ENCODE measurements at places on chromosomes 1 and 21.

DNA sequence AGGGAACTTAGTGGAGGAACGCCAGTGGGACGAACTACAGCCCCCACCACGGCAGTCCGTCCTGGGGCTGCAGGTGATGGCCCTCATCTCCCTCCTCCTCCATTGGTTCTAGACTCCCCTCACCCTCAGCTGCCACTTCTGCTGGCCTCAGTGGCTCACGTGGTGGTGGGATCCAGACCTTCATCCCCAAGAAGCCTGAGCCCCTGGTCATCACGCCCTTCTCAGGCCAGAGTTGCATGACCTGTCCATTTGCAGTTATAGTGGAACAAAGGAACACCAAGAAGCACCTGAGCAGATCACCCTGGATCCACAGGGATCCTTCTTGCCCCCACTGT lies 13.0 kb upstream of the FAM110D start:
- no peak for DNase-seq

GRCh38 chr1:160070243-160071163 lies 543 bp upstream of the KCNJ10 start:
- DNase-seq, result peak; percentile 78

- no peak for DNase-seq
These were observed 120.7 kb downstream of the NGF start for GRCh38 chr1:115217150-115218033.

DNA sequence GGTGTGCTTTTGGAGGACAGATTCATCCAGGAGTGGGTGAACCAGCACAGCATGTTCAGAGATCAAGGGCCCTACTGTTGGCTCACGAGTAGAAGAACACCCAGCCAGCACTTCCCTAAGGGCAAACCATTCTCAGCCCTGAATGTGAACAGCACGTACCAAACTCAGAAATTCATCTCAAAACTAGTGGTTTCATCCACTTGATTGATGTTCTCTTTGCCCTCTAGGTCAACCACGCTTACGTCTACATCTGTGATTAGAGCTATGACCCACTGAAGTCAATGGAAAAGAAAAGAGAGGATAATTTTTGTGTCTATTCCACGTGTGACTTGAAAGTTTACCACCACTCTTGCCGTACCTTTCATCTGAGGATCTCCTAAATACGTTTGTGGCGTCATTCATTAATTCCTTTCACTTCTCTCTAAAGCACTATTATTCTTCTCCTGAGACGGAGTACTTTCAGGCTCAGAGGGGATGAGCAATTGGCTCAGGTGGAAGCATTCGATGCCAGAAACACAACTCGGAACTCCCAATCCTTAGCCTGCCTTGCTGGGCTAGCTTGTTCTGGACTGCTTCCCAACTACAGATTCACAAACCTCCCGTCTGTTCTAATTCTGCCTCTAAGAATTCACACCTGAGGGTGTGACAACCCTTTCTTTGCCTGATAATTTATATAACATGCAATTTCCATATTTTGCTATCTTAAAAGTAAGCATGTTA lies 57.3 kb upstream of the HIVEP3 start:
- DNase-seq, result no peak

DNA sequence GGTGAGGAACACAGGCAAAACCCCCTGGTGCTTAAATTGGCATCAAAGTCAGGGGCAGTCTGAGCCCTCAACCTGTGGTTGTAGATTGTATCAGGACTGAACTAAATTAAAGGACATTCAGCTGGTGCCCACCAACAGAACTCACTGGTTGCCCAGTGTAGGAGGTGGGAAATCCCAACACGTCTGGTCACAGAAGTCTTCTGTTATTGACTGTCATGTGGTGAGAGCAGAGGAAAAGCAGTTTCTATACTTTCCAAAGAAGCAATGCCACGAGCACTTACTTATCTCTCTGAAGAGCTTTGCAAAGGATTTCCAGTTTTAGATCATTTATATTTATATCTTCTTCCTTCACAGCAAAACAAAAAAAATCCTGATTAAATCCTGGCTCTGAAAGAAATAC lies 15.0 kb upstream of the ACTA1 start:
- no peak for DNase-seq

GRCh38 chr21:46545363-46545762 lies 59.5 kb downstream of the S100B start:
- no peak for DNase-seq

- DNase-seq, result no peak
These were observed 2.4 kb downstream of the LSS start for GRCh38 chr21:46226146-46226545.

DNA sequence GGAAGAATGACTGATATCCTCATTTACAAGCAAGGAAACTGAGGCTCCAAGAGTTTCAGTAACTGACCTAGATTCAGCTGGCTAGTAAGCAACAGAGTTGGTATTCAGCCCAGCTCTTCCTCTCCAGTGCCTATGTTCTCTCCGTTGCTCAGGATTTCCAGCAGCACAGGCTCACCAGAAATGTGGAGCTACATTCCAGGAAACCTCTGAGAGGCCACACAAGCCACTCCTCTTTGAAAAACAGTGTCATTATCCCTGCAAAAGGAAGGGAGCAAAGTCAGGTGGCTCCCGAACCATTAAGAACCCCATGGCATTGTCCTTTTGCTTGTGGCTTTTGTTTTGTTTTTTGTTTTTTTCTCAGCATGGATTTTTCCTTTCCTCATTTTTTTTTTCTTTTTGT lies 40.6 kb upstream of the DUSP10 start:
- DNase-seq, result no peak

DNA sequence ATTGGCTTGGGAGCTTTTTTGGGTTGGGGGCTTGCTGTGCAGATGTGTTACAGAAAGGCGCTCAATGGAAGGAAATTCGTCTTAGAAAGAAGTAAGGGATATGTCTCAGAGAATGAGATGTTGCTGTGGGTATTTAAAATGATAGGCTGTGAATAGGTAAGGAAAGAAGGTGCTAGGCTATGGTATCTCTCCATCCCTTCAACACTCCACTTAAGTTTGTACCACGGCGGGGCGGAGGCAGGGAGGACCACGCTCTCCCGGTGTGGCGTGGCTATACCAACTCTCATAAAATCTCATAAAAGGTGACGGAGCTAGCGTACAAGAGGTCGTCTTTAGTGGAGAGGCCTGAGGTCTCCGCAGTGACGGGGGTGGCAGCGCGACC lies 305 bp upstream of the RPS6KC1 start:
- no peak for DNase-seq

DNA sequence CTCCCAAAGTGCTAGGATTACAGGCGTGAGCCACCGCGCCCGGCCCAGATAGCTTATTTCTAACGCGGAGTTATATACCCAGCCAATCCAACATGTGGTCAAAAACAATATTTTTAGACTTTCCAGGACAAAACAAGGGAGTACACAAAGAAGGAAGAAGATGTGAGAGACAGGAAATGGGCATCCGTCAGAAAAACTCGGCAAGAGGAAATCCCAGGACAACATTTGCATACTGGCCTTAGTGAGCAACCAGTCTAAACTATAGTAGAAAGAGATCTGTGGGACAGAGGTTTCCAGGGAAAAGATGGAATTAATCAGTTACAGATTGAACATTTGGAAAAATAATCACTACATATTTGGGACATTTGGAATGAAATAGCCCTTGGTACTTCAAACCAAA lies 11.4 kb downstream of the ARMH1 start:
- no peak for DNase-seq

DNA sequence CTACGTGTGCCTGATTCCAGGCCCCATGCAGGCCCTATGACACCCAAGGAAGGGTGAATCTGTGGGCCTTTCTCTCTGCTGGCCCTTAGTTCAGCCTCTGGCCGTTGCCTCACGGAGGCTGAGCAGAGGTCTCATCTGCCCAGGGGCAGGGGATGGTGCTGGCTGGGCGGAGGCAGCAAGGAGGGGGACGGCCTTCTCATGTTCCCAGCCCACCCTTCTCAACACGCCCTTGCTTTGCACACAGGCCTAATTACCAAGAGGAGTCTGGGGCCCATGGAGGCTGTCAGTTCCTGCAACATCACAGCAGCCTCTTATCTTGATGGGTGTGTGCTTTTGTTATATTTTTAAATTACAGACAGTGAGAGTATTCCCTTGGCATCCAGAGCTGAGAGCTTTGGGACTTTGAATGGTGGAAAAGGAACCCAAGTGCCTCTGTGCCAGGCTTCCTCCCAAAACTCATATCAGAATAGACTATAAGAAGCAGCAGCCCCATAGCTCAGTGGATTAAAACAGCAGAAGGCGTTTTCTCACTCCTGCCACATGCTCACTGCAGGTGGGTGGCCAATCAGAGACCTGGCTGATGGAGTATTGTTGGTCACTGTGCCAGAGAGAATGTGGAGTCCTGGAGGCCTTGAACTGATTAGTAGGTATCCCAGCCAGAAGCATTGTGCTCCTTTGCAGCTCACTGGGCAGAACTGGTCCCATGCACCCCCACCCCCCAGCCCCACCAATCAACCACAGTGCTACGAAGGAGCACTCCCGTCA lies 164.9 kb downstream of the CAMTA1 start:
- no peak for DNase-seq

- no peak for DNase-seq
These were observed 155.5 kb downstream of the BACH1 start for GRCh38 chr21:29454179-29454578.

DNA sequence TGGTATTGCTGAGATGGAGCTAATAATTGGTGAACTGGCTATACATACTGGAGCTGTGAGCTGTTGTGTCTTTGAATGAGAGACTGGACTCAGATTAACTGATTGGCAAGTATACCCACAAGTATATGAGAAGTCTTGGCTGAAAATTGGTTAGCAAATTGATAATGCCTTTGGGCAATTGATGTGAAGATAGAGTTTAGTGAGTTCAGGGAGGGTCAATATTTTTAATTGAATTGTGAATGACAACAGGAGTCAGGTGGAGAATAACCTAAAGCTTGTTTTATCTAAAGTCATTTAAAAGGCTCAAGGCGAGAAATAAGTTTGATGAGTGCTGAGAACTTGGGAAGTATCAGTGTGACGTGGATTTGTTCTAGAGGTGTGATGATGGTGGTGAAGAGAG lies 27.5 kb downstream of the NCAM2 start:
- DNase-seq, result no peak

- no peak for DNase-seq
These were observed 102.3 kb upstream of the TMPRSS2 start for GRCh38 chr21:41610042-41610839.

- DNase-seq, result peak; percentile 73
These were observed 12.9 kb upstream of the PHLDA3 start for GRCh38 chr1:201481761-201482493.

GRCh38 chr21:16239659-16240265 lies 510.0 kb downstream of the USP25 start:
- DNase-seq, result no peak

- DNase-seq, result no peak
These were observed 91.1 kb downstream of the DMRTB1 start for GRCh38 chr1:53550201-53550741.

DNA sequence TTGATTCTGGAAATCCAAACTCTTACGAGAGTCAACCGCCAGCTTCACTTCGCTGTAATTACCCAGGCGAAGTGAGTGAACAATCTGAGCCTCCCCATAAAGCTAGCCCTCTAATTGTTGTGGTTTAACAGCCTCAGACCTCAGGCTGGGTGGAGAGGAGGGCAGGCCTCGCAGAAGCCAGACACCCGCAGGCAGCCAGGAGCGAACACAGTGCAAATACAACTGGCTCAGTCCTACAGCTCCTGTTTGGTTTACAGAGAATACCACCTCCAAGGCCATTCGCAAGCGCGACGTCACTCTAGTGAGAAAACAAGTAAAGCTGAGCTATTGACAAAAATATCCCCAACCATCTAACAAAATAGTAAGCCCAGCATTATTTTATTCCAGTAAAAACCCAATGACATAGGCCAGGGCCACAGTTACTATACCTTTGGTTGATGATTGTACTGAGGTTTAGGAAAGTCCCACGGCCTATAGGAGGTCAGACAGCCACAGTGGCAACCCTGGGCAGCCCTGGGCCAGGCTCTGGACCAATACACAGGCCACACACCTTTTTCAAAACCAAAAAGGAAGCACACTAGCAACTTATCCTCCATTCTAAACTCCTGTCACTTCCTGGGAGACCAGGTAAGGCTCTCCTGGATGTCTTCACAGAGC lies 163.3 kb downstream of the ETS2 start:
- DNase-seq, result no peak

GRCh38 chr1:32465578-32465933 lies 684 bp downstream of the ZBTB8B start:
- no peak for DNase-seq

DNA sequence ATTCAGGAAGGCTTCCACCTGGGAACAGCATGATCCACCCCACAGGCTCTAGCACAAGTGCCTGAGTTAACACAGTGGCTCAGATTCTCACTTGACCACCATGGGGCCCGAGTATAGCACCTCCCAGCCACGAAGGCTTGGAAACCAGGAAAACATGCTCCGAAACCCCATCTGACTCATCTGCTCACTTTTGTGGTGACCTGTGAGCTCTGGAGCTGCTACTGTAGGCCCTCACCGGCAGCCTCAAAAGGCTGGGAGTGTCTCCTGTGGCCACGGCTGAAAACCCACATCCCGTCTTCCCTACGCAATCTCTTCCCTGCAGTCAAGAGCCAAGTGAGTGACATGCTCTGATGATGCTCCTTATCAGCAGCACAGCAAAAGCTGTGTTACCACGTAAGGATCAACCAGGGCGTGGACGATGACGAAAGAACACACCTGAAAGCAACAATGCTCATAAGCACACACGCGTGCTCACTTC lies 81.4 kb downstream of the TGFBR3 start:
- DNase-seq, result peak; percentile 96

- DNase-seq, result no peak
These were observed 135.4 kb downstream of the DMRTB1 start for GRCh38 chr1:53594391-53595180.

DNA sequence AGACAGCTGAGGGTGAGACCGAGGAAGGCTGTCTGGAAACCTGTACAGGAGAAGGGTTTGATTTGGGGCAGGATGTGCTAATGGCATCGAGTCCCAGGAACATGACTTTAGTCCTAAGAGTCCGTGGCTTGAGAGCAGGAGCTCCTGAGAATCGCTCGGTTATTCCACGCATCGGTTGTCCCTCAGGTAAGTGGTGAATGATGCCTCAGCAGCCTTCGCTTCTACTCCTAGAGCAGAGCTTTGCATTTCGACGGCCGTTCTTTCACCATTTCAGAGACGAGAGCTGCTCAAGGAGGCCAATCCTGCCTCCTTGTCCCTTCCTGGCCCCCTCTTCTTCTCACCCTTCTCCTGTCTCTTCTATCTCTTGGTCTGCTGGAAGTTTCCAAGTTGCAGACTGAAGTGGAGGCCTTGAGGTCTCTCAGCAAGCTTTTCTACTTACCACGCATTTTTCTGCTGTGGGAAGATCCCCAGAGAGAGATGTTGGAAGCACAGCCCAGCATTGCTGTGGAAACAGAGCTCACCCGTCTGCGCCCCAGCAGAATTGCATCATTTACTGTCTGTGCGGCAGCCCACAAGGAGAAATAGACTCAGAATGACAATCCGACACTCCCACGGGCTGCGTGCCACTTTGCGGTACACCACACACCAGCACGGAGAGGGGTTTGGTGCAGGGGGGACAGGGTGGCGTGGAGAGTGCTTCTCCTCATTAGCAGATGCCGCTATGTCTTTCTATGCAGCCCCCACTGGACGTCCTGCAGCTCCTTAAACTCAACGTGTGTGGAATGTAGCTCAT lies 270.7 kb upstream of the C1orf174 start:
- no peak for DNase-seq

- no peak for DNase-seq
These were observed 86.5 kb downstream of the PSMG1 start for GRCh38 chr21:39096754-39097153.
